ENCODE measurements at places on chromosomes 6 and 20.

DNA sequence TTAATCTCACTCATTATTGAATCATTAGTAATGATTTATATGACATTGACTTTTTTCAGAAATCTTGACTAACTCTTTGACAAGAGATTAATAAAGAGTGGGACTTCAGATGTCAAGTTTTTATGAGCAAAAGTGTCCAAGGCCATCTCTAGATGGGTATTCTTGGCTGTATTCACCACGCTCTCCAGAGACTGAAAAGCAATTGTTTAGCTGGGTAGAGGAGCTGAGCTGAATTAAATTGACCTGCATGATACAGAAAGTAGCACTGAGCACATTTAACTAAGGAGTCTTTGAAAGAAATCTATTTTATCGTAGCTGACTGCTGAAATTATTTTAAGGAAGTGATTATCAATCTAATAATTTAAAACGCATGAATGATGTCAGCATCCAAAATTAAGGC is 89.4 kb downstream of the LINC00237 start:
- no peak for DNase-seq

- DNase-seq, result no peak
Observed at GRCh38 chr6:124434421-124434820, 527.8 kb upstream of the RNF217 start.

- peak; percentile 16 for DNase-seq
Observed at GRCh38 chr6:120378582-120379220, 955.6 kb downstream of the TBC1D32 start.

DNA sequence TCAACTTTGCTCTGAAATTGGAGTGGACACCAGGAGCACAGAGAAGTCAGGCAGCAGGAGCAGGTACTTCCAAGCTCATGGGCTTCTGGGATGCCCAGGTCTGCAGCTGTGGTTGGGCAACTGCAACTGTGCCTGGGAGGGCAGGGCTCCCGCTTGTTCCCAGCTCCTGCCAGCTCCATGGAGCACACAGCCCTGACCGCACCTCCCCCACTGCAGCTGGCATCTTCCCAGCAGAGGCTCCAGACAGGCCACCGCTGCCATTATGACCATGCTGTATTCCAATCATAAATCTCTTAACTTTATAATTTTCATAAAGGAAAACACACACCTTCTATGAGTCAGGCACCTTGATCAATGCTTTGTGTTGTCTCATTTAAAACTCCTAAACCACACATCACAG is 36.9 kb downstream of the STK38 start:
- DNase-seq, result no peak

DNA sequence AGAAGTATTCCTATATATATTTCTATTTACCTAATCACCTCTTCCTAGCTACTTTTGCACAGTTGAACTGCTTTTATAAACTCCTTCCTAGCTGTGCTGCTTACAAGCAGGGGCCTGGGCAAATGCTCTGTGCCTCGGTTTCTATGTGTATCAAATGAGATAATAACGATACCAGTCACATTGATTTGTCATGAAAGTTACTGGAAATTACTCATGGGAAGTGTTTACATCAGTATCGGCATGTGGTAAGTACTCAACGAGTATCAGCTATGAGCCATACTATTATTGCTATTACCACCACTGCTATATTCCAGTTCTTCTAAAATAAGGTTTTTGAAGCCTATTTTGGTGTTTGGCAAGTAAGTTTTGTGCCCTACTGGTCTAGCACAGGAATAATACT is 4.9 kb downstream of the LAMA4 start:
- DNase-seq, result no peak

DNA sequence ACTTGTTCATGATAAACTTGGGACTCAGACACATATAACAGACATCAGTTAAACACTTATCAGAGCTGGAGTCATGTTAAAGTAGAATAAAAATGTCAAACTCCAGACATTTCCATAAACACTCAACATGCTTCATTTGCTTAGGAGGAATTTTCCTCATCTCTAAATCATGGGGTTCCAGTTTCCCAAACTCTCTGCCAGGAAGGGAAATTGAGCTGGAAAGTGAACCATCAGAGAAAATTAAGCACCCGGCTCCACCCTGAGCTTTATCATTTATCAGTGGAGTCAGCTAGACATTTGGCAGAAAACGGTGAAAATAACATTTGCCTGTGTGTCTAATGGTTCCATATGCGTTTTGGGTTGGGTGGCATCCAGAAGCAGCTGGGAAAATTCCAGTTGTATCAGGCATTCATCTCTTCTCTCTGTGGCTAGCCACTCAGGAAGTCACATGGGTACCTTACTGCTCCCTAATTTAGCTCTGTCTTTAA is 25.3 kb upstream of the ZNFX1 start:
- no peak for DNase-seq

DNA sequence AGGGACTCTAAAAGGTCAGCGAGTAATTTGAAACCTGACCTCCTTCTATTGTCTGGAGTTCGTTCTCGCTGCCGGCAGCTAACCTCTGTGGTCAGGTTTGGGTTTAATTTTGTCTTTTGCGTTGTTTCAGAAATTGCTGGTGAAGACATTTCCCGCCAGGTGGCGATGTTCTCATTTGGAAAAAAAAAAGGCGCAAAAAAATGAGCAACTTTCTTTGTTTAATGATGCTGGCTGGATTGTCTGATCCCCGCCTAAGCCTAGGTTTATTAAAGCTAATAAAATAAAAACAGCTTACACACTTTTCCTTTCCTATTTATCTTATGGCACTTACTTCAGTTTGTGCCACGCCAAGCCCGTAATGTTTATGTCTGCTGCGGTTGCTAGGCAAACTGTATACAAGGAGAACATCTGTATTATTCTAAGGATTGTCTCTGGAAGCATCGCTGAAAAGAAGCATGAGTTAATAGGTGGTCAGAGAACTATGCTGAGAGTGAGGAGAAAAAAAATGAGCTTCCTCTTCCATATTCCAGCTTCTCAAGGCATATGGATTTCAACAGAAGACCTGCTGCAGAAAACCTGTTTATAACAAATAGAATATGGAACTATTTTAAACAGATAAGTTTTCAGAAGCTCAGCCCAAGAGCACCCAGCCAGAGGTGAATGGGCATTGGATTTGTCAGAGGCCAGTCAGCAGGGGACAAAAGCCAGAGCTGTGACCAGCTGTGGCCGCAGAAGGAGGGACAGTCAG is 205.7 kb downstream of the DOK5 start:
- DNase-seq, result peak; percentile 14

DNA sequence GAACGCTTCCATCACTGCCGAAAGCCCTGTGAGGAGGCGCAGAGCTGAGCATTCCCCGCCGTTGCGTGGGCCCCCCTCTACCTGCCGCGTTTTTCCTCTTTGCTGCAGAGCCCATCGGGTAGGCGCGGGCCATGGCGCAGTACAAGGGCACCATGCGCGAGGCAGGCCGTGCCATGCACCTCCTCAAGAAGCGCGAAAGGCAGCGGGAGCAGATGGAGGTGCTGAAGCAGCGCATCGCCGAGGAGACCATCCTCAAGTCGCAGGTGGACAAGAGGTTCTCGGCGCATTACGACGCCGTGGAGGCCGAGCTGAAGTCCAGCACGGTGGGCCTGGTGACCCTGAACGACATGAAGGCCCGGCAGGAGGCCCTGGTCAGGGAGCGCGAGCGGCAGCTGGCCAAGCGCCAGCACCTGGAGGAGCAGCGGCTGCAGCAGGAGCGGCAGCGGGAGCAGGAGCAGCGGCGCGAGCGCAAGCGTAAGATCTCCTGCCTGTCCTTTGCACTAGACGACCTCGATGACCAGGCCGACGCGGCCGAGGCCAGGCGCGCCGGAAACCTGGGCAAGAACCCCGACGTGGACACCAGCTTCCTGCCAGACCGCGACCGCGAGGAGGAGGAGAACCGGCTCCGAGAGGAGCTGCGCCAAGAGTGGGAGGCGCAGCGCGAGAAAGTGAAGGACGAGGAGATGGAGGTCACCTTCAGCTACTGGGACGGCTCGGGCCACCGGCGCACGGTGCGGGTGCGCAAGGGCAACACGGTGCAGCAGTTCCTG is 693 bp downstream of the FAM50B start:
- DNase-seq, result no peak

DNA sequence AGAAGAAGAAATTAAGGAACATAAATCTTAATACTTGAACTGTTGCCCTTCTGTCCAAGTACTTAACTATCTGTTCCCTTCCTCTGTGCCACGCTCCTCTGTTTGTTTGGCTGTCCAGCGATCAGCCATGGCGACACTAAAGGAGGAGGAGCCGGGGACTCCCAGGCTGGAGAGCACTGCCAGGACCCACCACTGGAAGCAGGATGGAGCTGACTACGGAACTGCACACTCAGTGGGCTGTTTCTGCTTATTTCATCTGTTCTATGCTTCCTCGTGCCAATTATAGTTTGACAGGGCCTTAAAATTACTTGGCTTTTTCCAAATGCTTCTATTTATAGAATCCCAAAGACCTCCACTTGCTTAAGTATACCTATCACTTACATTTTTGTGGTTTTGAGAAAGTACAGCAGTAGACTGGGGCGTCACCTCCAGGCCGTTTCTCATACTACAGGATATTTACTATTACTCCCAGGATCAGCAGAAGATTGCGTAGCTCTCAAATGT is 17.1 kb downstream of the IRF4 start:
- DNase-seq, result no peak

DNA sequence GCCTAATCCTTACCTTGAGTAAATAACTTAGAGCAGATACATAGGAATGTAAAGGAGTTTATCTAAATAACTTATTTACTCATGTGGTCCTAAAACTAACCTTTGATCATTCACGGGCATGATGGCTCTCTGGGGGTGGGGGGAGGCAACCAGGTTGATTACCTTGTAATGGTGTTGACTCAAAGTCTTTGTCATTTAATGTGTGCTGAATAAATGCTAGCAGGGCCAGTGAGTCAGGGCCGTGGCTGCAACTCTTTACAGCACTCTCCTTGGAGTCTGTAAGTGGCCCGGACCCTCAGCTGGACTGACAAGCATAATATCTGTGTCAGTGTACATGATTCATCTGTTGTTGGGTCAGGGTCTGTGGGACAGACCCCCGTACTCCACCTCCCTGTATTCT is 203.0 kb downstream of the EPM2A start:
- DNase-seq, result no peak

- peak; percentile 64 for DNase-seq
Observed at GRCh38 chr6:34390531-34391472, 1.7 kb downstream of the NUDT3 start.

DNA sequence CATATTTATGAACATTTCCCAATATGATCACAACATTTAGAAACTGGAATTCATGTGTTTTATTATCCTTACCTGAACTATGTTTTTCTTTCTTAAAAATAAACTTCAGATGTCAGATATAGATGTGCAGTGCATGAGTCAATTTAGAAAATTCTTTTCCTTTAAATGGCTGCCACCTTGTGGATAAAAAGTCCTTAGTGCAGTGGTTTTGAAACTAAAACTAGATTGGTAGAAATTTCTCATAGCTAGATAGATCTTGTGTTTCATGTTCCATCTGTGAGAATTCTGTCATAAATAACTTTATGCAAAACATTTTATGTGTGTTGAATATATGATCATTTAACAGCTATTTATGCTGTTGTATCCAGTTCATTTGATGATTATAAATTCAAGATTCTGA is 134.9 kb downstream of the KLHL32 start:
- peak; percentile 33 for DNase-seq

- DNase-seq, result no peak
Observed at GRCh38 chr6:88120635-88121034, 45.5 kb downstream of the CNR1 start.

GRCh38 chr20:53926428-53927028 is 143.9 kb downstream of the BCAS1 start:
- DNase-seq, result no peak

DNA sequence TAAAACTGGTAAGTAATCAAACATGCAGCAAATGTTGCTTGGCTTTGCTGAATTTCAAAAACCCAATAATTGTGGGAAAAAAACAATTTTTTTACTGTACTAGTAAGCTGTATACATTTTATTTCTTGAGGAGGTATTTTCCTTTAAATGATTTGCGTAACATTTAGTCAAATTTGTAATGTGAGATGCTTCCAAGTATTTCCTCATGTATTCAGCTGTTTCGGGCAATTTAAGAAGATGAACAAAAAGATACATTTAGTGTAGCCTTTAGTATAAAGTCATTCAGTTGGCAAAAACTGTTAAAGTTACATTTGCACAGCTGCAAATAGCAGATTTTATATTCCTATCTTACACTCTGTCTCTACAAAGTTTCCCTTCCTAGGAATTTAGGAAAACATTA is 186.1 kb upstream of the SCGN start:
- no peak for DNase-seq

DNA sequence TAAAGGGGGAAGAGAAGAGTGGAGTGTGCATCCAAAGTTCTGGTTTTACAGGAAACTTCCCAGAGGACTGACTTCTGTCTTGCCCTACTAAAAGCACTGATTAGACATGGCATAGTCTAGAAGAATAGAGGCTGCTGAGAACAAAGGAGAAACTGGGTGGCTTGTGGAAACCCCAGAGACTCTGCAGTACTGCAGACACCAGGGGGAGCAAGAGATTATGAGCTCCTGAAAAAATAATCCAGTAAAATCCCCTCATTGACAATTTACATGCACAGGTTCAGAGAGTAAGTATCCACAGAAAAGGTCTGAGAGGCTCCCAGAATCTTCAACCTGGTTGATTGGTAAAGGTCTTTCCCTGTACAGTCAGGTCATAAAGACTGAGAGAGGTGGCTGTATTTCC is 48.7 kb upstream of the CLVS2 start:
- peak; percentile 25 for DNase-seq
